Fibroblast of the aortic adventitia (primary cell): ENCODE measurements at places on chromosomes 7 and 10. TPM values are rescaled to one million over a fixed set of nuclear protein-coding genes. Genes with fewer than 3 reads are reported as not detected.

DNA sequence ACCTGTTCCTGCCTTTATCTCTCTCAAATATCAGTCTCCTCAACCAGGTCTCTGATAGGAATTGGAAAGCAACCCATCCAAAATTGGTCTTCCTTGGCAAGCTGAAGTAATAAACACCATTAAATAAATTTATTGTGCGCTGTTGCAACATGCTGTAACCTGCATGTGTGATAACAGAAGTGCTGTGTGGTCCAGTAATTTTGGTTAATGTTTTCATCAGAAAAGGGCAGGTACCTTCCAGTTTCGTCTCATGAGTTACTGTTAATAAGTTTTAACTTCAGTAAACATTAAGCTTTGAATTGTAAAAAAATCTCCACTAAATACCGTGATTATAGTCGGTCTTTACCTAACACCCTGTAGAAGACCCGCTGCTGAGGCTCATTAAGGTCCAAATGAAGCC, 624.7 kb downstream of the TNS3 start:
- DNase-seq, result no peak

DNA sequence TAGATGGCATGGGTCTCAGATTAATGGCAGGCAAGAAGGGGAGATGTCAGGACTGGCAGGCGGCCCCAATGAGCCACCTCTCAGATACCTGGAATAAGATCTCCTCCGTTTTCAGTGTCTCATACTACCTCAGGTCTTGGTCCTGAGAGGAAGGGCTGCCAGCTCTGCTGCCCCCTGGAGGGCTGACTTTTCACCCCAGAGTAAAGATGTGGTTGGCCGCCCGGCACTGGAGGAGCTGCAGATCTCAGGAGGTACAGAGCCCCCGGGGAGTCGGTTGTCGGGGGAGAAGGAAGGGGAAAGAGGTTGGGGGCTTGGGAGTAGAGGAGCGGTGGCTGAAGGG, 642 bp upstream of the COL13A1 start:
- DNase-seq, result peak; percentile 56

Gene HGF
- 35.1 and 194 TPM in 2 replicates for total RNA-seq

Gene SPOCK2
- total RNA-seq, result 0.36 and 0.98 TPM in 2 replicates
